Progenitor cell of endocrine pancreas (in vitro differentiated cells): ENCODE measurements at places on chromosomes 13 and 19.

DNA sequence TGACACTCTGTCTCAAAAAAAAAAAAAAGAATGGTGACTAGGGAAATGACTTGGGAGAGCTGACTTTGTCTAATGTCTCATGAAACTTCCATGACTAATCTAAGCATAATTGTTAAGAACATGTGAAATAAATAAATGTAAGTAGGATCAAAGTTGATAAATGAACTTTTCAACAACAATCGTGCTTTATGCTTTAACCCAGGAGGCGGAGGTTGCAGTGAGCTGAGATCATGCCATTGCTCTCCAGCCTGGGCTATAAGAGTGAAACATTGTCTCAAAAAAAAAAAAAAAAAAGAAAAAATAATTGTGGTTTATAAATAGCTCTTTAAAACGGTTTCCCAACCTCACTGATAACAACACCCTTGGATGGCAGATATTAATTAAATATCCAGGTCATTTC is 12.9 kb upstream of the AKT2 start:
- no peak for DNase-seq

GRCh38 chr13:27789153-27789494 is 3.2 kb upstream of the GSX1 start:
- no peak for DNase-seq

DNA sequence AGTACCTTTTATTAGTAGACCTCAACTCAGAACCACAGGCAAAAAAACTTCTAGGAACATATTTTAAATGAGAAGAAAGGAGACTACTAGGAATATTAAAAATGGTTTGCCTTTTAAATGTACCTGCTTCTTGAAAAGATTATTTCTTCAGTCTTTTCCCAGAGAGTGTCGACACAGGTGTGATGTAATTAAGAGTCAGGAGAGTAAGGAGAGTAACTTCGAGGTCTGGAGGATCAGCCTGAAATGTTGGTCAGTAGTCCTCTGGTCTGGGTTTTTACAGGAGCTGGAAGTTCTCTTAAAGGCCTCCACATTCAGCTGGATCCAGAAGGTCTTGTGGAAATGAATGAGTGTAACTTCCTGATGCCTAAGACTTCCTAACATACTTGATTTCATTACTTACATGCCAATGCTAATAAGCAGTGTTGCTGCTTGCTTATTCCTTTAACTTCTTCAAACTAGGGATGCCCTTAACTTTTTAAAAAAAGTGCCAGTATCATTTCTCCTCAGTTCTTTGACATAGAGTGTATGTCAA is at the start of gene KCTD4:
Gene KCTD4 (minus strand): TSS at position 345 of the 532 bp plus-strand sequence. CDS start 6,478 bp downstream, outside the sequence.
- DNase-seq: no peak

- no peak for DNase-seq
These were observed 2819.7 kb downstream of the PCDH9 start for GRCh38 chr13:64410276-64411053.

DNA sequence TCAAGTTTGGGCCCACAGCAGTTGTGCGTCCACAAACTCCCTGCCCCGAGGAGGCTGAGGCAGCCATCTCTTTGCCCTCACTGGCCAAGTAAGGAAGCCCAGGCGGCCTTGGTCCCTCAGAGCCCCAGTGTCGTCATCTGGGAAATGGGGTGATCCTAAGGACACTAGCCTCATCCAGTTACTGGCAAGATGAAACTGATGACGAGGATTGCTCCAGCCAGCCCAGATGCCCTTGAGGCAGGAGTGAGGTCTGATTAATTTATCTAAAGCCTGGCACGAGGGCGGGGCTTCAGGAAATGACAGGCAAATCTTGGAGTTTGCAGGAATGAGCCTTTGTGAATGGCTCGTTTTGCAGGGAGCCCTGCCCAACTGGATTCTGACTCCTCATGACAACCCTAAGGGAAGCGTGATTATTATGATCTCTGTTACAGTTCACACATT is 5.6 kb downstream of the LIPE start:
- no peak for DNase-seq

- DNase-seq: no peak
These were observed 350.9 kb downstream of the SPRY2 start for GRCh38 chr13:79990048-79990447.

GRCh38 chr13:30647824-30648521 is 30.3 kb downstream of the USPL1 start:
- no peak for DNase-seq

DNA sequence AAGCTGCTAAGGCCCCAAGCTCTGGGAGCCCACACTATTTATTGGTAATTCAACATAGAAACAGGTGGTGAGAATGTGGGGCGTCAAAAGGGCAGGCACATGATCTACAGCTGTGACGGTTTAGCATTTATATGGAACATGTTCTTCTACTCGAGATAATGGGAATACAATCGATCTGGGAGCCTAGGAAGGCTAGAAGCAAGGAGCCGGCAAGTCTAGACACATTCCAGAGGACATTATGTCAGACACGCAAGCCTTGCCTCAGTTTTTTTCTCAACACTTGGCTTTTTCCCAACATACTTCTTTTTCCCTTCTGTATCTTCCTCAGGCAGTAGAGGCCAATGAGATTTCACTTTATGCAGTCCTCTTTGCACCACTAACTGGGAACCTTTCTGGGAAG is 315.7 kb upstream of the SLITRK5 start:
- DNase-seq: no peak

DNA sequence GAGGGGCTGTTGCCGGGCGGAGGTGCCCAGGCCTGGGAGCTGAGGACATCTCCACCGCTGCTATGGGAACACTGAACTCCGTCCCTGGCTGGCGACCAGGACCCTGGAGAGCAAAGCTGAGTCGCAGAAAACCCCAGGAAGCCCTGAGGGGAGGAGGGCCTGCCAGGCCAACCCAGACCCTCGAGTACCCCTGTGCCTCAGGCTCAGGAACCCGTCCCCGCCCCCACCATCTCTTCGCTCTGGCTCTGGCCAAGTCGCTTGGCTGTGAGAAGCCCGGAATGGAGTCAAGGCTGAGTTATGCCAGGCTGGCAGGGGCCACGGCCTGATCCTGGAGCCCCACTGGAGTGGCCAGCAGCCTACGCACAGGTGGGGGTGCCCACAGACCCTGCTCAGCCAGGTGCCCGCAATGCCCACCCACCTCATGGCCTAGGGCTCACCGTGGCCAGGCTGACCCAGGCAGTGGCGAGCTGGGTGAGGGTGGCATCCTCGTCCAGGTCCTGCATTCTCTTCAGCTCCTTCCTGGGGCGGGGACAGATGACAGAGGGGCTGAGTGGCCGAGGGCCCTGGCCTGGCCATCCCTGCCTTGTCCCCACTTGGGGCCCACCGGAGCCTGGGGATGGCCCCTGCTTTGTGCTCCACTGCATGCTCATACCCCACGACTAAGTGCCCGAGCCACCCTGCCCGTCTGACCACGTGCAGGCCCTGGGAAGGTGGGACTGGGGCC is 8.5 kb upstream of the CERS1 start:
- DNase-seq: no peak

DNA sequence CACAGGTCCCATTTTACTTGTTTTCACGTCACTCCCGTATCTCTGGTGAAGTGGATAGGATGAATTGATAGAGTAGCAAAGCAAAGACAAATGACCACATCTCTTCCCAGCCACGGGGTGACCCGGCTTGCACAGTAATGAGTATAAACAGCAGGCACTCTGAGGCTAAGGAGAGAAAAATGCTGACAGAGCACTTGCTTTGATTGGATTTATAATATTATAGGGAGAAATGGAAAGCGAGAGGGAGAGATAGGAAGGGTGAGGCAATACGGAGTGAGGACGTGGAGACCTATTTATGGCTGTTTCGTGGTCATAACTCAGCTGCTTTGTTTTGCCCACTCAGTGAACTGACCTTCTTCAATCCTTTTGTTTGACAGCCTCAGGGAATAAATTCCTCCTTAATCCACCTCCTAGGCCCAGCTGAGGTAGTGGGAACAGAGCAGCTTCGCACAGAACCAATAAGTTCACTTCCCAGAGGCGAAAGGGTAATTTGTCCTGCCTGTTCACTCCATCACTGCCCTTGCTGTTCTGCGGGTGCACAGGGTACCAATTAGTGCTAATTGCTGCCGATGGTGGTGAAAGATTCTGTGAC is 68.6 kb downstream of the ERCC5 start:
- no peak for DNase-seq
